NCI-H510A treated with DMSO at 0.1 percent for 48 hours (cell line): ENCODE measurements at places on chromosomes 7 and 10.

DNA sequence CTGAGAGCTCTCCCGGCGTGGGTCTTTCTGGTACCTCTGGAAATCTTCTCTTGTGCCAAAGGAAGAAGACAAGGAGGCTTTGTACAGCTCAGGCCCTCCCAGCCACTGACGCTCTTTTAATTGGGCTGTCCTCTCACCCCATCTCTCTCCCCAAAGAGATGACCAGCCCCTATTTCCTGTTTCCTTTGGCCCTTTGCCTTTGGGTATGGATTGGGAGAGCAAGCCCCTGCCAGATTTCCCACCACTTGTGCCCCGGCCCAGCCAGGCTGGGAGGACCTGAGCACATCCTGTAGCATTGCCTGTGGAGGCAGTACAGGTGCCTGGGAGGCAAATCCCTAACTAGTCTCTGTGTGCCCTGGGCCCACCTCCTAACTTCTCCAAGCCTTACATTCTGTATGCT, 5.7 kb upstream of the PLAC9 start:
- DNase-seq, result no peak

DNA sequence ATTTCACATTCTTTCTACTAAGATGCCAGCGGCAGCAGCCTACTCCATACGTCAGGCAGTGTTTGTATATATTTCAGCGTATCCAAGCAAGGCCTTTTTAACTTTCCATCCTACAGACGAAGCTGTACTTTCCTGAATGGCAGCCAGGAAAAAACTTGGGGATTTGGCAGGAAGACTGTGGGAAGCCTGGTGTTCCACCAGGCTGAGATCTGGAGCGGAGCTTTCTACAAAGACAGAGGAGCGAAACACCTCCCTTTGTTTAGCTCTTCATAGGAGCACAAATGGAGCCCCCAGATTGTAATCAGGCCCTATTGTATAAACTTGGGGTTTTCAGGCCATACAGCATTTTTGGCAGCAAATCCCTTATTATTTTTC, 143.8 kb downstream of the TES start:
- no peak for DNase-seq

DNA sequence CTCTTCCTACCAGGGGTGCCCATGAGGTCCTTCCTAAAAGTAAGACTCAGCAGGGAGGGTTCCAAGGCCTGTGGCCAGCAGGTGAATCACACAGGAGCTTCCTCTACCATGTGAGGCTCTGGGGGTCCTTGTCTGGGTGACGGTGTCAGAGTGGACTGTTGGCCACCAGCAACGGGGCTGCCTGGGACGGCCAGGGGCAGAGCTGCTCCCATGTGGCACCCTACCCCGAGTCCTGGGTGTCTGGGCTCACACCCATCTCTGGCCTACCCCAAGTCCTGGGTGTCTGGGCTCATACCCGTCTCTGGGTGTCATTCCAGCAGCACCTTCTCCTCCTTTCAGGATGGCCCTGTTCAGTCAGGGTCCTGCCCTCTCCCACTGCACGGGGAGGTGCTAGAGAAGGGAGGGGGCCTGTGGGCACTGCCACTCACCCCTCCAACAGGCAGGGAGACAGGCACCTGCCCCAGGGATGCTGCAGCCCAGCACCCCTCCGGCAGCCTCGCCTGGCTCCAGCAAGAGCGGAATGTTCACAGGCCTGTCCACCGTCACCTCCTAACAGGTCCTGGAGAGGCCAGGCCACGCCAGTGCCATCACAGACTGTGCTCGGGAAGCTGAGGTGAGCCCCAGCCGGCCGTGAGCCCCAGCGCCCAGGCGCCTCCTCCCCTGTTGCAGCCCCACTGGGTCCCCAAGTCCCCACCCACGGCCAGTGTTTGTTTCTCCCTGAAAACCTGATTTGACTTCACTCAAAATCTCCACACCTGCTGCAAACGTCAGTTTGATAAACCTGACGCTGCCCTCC, 143.7 kb downstream of the PTPRN2 start:
- DNase-seq, result no peak

DNA sequence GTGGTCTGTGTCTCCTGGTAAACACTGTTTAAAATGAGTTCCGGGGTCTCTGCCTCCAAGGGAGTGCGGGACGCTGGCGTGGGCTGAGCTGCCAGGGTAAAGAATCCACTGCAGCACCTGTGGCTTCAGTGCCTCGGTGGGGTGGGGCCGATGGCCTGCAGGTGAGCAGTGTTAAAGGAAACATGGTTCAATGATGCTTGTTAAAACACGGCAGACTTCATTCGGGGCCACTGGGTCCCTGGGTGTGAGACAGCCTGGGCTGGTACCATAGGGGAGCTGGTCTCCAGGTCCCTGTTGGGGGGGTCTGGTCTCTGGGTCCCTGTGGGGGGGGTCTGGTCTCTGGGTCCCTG, 24.9 kb upstream of the KNDC1 start:
- no peak for DNase-seq

GRCh38 chr10:124341768-124342135, 77.0 kb downstream of the OAT start:
- DNase-seq, result no peak

DNA sequence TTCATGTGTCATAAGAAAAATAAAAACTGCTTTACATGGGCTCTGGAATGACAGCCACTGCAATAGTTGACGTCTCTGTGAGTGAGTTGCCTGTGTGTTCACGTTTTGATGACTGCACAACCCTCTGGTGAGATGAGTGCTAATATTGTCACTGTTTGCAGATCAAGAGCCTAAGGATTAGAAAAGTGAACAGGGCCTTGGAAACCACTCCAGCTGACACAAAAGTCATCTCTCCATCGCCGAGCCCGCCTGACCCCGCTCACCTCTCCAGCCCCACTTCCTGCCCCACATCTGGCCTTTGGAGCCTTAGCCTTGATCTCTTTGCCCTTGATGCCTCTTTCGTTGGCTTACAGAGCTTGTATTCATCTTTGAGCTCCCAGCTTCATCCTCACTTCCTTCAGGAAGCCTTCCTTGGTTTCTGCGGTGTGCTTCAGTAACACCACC, 351.7 kb downstream of the TCERG1L start:
- DNase-seq, result no peak

- no peak for DNase-seq
Observed at GRCh38 chr10:128625926-128626325, 499.7 kb upstream of the MKI67 start.

- no peak for DNase-seq
Observed at GRCh38 chr7:41445432-41445831, 257.5 kb downstream of the INHBA start.

GRCh38 chr10:113362645-113363091, 190.2 kb upstream of the HABP2 start:
- no peak for DNase-seq

GRCh38 chr7:95365151-95365550, 31.0 kb downstream of the PON3 start:
- DNase-seq, result no peak

DNA sequence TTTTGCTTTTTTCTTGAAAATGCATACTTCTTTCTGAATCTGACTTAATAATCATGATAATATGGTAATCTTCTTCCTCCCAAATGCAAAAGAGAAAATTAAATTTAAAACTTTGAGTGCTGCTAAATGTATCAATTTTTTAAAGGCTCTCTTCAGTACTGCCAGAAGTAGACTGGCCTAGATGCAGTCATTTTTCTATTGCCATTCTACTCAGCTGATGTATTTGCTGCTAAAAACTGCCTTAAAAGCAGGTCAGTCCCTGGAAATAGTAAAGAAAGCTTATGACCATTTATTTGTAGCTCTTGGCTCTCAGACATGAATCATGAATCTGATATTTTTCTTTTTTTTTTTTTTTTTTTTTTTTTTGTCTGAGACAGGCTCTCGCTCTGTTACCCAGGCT, 28.5 kb downstream of the NAPEPLD start:
- DNase-seq, result no peak

GRCh38 chr10:119245272-119245671, 37.9 kb downstream of the GRK5 start:
- DNase-seq, result no peak

GRCh38 chr10:131560706-131561355, 249.3 kb upstream of the TCERG1L start:
- no peak for DNase-seq
